ENCODE measurements at places on chromosomes 3 and 15. TPM values are rescaled to one million over a fixed set of nuclear protein-coding genes. Genes with fewer than 3 reads are reported as not detected.

DNA sequence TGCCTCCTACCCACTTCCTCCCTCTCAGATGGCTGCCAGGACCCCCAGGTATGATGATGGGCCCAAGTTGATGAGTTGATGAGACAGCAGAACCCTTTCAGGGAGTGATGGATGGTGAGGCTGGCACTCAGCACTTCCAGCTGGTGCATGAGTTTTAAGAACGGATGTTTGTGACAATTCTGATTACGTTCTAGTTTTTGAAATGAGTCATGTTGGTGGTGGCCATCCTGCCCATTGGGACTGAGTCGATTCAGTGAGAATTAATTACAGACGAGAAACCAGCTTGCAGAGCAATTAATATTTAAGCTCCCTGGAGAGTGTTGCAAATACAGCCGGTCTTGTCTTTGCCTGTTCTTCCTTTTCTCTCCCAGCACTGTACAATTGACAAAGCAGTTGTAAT is 56.9 kb upstream of the NR2C2 start:
- no peak for DNase-seq

Gene ADGRG7
- total RNA-seq: not detected

Gene UBA7
- 58.3 TPM for total RNA-seq

Gene NPTN
- total RNA-seq: 58.5 TPM

GRCh38 chr3:13018043-13018451 is 55.2 kb downstream of the IQSEC1 start:
- DNase-seq: peak; percentile 25

Gene ST8SIA2
- total RNA-seq: not detected

GRCh38 chr3:14301558-14301957 is 100.8 kb upstream of the SLC6A6 start:
- no peak for DNase-seq

DNA sequence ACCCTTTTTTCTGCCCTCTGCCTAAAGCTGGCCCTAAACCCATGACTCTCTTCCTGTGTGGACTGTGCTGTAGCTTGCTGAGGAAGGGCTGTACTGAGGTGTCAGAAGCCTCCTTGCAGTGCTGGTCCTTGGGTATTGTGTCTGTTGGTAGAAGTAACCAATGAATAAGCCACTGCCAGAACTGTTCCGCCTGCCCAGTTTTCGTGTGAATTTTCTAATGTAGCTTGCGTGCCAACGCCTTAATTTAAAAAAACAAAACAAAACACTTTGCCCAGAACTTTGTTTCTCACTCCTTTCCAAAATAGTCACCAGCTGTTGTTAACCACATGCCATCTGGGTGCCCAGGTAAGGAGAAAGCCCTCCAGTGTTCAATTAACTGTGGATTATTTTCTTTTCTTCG is 101.9 kb downstream of the KLHL25 start:
- peak; percentile 75 for DNase-seq

GRCh38 chr3:30680789-30681648 is 74.6 kb downstream of the TGFBR2 start:
- no peak for DNase-seq

- no peak for DNase-seq
These were observed 272.6 kb downstream of the PDCD6IP start for GRCh38 chr3:34070831-34071585.

Gene DAZL
- total RNA-seq: 0.18 TPM

DNA sequence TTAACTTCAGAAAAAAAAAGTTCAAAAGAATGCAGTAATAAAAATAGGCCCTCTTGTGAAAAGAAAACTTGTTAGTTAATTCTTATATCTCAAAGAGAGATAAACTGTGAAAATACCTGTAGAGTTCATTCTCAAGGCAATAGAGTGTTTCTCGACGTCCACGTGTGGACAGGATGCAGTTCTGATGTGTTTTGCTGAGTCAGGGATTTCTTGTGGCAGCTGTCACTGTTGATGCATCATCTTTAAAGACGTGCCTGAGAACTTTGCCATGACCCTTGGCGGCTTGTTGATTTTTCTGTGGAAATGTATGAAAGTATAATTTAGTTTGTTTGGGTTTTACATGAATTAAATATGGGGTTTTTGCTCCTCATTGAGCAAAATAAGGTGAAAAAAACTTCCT is 702.2 kb downstream of the NLGN1 start:
- no peak for DNase-seq

DNA sequence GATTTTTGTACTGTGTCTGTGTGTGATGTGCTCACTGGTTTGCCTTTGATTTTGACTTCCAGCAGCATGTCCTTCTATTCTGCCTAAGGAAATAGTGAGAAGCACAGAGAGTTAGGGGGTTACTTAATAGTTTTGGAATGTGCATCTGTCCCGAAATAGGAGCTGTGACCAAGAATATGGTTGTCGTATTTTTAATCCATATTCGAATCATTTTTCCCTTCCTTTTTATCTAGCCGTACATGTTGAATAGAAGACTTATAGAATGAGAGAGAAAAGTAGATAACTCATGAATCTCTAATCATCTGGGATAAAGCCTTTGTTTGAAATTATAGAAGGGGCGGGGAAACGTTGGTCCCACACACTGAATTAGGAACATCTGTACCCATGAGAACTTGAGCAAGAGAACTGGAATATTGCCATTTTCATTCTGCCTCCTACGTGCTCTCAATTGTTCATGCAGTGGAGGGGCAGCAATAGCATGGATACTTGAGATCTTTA is 23.6 kb downstream of the CRTC3 start:
- no peak for DNase-seq

DNA sequence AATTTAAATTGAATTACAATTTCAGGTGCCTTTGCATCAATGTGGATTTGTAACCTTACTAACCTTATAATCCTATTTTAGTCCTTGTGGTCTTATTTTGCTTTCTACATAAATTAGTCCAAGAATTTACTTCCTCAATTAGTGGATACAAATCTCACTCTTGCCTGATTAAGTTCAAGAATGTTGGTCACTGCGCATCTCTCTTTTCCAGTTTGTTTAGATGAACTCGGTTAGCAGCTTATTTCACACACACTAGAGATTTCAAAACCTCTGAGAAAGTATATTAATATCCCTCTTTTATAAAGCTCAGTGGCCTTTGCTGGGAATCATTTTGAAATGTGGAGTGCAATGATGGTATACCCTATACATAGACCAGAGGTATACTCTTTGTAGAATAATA is 243.4 kb downstream of the DTWD1 start:
- DNase-seq: no peak

GRCh38 chr3:43347774-43348173 is 61.4 kb downstream of the SNRK start:
- no peak for DNase-seq

DNA sequence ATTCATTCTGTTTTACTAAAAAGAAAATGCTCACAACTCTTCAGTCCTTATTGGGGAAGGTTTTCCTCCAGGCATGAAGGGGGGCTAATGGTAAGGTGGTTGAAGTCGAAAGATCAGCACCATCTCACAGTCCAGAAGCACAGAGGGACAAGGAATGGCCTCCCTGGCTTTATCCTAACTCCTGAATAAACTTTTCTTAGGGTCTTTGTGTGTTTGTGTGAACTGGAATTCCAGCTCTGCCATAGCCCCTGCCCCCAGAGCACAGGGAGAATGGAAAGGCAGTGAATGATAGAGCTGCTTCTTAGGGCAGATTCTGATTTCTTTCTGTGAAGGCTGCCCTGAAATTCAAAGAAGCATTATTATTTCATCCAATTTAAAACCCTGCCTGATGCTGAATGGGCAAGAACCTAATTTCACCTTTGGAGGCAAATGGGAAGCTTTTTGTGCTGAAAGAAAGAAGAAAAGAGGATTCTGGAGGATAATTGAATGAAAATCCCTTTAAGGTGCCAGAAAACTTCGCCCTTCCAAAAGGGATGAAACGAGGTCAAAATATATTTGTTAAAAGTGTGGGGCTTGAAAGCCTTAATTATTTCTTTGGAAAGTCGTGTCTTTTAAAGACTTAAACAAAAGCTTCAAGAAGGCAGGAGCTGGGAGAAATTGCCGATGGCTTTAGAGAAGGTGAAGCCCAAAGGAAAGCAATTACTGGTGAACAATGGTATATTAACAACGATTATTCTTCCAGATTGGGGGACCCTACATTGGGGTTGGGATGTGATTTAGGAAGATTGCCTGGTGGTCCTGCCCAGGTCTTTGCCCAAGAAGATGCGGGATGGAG is 259.9 kb upstream of the RGMA start:
- no peak for DNase-seq

DNA sequence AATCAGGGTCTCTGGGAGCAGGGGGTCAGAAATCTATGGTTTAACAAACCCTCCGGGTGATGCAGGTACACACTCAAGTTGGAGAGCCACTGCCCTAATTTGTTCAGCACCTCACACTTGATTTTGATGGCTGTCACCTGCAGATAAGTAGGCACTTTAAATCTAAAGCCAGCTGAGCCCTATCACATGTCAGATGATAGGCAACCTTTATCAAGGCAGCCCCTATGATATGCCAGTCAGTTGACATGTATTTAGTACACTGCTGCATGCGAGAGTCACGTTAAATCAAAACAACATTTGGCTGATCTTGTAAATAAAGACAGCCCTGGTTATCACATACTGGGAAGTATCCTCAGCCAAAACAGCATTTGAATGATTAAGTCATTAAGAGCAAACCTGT is 104.4 kb upstream of the MCTP2 start:
- DNase-seq: no peak

- no peak for DNase-seq
These were observed 38.8 kb downstream of the LMCD1 start for GRCh38 chr3:8540456-8540855.

GRCh38 chr3:112425858-112426750 is 73.2 kb downstream of the BTLA start:
- no peak for DNase-seq

DNA sequence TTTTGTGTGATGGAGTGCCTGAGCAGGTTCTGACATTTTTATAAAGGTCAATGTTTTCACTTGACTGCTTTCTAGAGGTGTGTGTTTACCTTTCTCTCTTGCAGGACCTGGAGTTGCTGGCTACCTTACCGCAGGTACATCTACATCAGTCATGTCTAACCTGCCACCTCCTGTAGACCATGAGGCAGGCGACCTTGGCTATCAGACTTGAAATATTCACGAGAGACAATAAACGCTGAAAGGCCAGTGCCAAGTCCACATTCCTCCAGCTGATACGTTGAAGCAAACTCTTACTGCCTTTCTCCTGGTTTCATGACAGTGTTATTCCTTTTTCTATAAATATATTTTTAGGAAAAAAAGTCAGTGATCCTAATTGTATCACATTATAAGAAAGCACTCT is 59.0 kb upstream of the ACKR4 start:
- DNase-seq: no peak

GRCh38 chr3:97863775-97864174 is 42.0 kb downstream of the CRYBG3 start:
- DNase-seq: no peak

Gene RNF7
- total RNA-seq: 67.4 TPM

Gene GLCE
- 5.7 TPM for total RNA-seq

DNA sequence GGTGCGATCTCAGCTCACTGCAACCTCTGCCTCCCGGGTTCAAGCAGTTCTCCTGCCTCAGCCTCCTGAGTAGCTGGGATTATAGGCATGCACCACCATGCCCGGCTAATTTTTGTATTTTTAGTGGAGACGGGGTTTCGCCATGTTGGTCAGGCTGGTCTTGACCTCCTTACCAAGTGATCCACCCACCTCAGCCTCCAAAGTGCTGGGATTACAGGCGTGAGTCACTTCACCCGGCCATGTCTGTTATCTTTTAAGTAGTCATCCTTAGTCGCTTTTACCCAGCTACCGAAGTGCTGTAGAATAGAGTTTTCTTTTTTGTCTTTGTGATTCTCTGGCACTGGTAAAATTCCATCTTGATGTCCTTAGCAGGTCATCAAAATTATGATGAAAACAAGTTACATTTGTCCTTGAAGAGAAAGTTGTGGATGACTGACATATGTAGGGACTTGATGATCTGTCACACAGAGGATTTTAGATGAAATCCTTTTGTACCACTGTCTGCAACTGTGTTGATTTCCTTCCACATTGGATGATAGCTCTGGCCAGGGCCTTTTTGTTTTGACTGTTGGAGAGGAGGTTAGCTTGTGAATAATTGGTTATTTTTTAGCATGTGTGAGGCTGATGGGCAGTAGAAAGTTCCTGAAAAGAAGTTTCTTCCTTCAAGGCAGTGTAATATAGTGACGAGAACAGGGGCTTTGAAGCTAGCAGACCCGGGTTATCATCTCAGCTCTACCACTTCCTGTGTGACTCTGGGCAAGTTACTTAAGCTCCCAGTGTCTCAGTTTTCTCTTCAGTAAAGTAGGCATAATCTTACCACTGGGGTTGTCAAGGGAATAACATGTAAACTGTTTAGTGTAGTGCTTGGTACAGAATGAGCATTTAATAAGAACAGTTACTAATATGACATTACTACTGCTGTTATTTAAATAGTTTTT is 18.8 kb downstream of the ATG7 start:
- DNase-seq: peak; percentile 49

DNA sequence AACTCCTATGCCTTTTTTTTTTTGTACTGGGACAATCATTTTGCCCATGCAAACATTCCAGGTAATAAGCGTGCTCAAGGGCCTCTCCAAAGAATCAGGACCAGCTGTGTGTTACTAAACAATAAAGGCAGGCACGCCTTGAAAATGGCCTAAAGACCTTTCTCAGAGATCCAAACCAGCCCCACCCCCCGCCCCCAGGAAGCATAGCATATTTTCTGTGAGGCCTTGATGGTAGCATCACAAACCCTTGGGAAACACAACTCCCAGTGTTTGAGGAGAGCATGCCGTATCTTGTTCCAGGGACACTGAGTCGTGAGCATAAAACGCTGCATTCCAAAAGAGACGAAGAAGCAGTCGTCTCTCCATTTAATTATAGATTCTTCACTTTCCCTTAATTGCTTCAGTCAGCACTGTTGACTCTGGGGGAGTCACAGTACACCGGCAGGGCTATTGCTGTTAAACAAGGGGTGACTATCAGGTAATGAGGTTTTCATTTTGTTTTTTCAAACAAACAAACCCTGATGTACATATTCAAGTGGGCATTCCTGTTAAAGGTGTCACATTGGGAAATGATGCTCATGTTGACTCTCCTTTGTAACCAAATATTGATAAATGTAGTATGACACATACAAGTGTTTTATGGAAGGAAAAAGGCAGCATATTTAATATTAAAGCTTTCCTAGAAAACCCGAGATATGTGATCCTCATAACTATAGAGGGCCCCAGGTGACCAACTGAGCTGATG is 4.4 kb upstream of the TPM1 start:
- DNase-seq: no peak

DNA sequence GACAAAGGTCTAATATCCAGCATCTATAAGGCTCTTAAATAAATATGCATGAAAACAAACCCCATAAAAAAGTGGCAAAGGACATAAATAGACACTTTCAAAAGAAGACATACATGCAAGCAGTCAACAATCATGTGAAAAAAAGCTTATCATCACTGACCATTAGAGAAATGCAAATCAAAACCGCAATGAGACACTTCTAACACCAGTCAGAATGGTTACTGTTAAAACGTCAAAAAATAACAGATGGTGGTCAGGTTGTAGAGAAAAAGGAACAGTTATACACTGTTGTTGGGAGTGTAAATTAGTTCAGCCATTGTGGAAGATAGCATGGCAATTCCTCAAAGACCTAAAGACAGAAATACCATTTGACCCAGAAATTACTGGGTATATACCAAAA is 440.7 kb upstream of the KCNMB2 start:
- no peak for DNase-seq

Gene ARPP21
- not detected for total RNA-seq

Gene ALAS1
- total RNA-seq: 72.2 TPM

Gene GXYLT2
- not detected for total RNA-seq

Measured in CD8-positive, alpha-beta memory T cell (primary cell).